Psoas muscle (tissue), 8 donors: ENCODE measurements at places on chromosomes 5 and 9.

- no peaks in the 10 kb centered on the region for H3K27me3 ChIP-seq
- H3K27ac ChIP-seq, result no peak overlapping the region
- H3K36me3 ChIP-seq, result no peaks in the 10 kb centered on the region
- no peaks in the 10 kb centered on the region for H3K4me1 ChIP-seq
Measured at GRCh38 chr5:85921590-85921989, 696.2 kb upstream of the COX7C start.

GRCh38 chr9:121388140-121388905 lies 18.3 kb upstream of the STOM start:
- H3K27ac ChIP-seq, result no peak overlapping the region
- H3K4me1 ChIP-seq, result no peaks in the 10 kb centered on the region
- H3K4me3 ChIP-seq, result no peak overlapping the region
- no peaks in the 10 kb centered on the region for H3K36me3 ChIP-seq
- no peaks in the 10 kb centered on the region for H3K27me3 ChIP-seq

GRCh38 chr5:56527174-56527573 lies 288.2 kb upstream of the MAP3K1 start:
- DNase-seq, result no peak
- no peak overlapping the region for H3K27ac ChIP-seq
- peaks cover 5% of the 10 kb centered on the region for H3K4me1 ChIP-seq
- H3K36me3 ChIP-seq, result no peaks in the 10 kb centered on the region

DNA sequence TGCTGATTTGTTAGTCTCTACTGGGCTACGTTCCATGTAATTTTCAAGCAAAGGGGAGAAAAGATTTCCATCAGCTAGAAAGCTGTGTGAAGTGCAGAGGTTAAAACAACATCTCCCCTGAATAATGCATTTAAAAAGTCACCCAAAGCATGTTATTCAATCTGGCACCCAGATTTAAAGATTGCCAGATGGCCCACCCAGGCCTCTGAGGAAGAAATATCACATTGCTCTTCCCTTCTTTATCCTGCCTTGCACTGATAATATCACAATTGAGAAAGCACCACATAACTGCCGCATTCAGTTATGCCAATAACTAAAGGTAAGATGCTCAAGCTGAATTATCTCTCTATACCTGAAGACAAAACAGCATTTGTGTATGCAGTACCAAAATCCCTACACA lies 119.4 kb upstream of the PUM3 start:
- H3K36me3 ChIP-seq, result no peaks in the 10 kb centered on the region
- H3K4me3 ChIP-seq, result no peak overlapping the region
- no peak for DNase-seq
- H3K27ac ChIP-seq, result no peak overlapping the region

DNA sequence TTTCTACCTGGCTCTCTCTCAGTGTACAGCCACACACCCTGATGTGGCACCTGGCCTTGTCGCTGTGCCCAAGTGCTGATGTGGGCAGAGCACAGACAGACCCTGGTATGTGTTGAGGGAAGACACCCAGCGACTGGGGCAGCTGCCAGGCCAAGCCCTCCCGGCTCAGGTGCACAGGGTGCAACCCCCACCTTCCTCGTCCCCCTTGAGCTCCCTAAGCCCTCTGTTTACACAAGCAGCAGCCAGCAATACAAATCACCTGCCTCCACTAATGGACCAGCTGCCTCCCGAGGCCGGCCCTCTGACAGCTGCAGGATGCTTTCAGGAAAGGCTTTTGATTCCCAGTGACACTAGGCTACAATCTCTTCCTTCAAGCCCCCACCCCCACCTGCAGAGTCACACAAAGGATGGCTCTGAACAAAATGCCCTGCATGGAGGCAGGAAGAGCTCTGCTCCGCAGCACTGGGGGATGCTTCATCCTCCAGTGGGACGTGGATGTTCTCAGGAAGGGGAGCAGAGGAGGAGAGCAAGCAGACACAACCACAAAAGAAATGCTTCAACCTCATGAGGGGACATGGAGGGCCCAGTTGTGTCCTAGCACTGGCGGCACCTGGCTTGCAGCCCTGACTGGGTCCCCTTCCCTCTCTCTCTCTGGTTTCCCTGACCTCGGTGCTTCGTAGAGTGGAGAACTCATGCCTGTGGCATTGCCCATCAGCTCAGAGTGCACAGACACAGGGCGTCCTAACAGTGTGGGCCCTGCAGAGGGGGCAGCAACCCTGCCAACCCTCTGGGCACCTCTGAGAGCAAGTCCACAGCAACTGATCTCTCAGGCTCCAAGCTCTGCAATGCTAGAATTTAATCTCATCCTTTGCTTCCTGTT lies 140.8 kb downstream of the BARX1 start:
- H3K27me3 ChIP-seq, result peaks cover 16% of the 10 kb centered on the region
- no peak overlapping the region for H3K27ac ChIP-seq
- H3K4me3 ChIP-seq, result no peak overlapping the region
- H3K4me1 ChIP-seq, result no peaks in the 10 kb centered on the region
- H3K36me3 ChIP-seq, result no peaks in the 10 kb centered on the region

DNA sequence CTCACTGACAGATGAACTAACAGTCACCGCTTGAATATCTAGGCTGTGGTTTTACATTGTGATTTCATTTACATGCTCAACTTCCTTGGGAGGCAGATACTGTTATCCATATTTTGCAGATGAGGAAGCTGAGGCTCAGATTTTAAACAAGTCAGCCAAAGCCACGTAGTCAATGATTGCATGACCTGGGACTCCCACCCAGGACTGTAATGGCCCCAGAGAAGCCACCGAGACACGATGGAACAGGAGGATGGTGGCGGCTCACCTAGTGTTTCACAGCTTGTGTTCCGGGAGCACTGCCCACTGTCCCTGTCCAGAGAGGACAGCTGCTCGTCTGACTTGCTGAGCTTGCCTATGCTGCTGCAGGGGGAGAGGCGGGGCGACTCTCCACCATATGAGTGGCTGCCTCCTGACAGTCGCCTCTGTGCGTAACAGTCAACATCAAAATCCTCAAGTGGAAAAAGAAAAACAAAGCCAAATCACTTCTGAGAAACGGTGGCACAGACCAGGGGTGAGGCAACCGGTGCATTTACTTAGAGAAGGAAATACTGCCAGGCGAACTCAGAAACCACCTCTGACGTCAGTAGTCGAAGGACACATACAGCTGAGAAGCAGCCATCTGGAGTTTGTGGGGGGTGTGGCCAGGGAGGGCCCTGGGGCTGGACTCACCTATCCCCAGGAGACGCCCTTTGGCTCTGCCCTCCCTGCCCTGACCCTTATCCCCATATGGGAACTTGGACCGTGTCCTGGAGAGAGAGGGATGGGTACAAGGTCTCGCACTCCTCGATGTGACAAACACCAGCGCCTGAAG lies 82.5 kb downstream of the PRRT1B start:
- H3K27me3 ChIP-seq, result no peaks in the 10 kb centered on the region
- peak; percentile 90 for DNase-seq
- peaks cover 53% of the 10 kb centered on the region for H3K4me1 ChIP-seq
- peaks cover 50% of the 10 kb centered on the region for H3K36me3 ChIP-seq
- peak overlapping the region; percentile 79 for H3K27ac ChIP-seq
- peak overlapping the region; percentile 20 for H3K4me3 ChIP-seq

- H3K27ac ChIP-seq, result no peak overlapping the region
- H3K27me3 ChIP-seq, result no peaks in the 10 kb centered on the region
- peaks cover 6% of the 10 kb centered on the region for H3K4me1 ChIP-seq
- no peak for DNase-seq
Measured at GRCh38 chr5:10424124-10424731, 17.5 kb upstream of the ROPN1L start.

GRCh38 chr9:110894731-110895130 lies 143.5 kb downstream of the LPAR1 start:
- DNase-seq, result peak; percentile 54
- H3K27me3 ChIP-seq, result no peaks in the 10 kb centered on the region
- H3K36me3 ChIP-seq, result no peaks in the 10 kb centered on the region
- no peak overlapping the region for H3K27ac ChIP-seq

- no peaks in the 10 kb centered on the region for H3K4me1 ChIP-seq
- no peak overlapping the region for H3K4me3 ChIP-seq
- DNase-seq, result no peak
- H3K27ac ChIP-seq, result no peak overlapping the region
- no peaks in the 10 kb centered on the region for H3K36me3 ChIP-seq
Measured at GRCh38 chr9:135198586-135199285, 111.3 kb downstream of the OLFM1 start.

DNA sequence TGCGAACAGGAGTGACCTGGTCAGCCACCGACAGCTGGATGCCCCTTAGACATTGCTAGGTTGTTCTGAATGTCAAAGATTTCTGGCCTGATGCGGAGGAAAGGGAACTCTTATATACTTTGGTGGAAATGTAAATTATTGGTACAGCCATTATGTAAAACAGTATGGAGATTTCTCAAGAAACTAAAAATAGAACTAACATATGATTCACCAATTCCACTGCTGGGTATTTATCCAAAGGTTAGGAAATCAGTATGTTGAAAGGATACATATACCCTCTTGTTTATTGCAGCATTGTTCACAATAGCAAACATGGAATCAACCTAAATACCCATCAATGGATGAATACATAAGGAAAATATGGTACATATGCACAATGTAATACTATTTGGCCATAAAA lies 31.8 kb downstream of the DMRT3 start:
- no peak overlapping the region for H3K27ac ChIP-seq
- H3K27me3 ChIP-seq, result no peaks in the 10 kb centered on the region
- H3K36me3 ChIP-seq, result no peaks in the 10 kb centered on the region
- DNase-seq, result no peak

DNA sequence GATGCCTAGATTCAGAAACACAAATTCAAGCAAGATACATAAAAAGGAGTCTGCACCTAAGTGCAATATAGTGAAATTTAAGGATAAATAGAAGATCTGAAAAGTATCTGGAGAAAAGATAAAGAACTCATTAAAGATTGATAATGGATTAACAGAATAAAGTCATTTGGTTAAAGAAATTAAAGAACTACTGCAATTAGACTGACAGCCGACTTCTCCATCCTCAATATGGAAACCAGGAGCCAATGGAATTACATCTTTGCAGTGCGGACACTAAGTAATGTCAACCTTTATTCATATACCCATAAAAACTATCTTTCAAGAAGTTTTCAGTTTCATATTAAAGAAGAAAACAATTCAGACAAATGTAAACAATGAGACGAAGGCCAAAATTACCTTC lies 81.0 kb downstream of the MRPL36 start:
- no peak overlapping the region for H3K4me3 ChIP-seq
- DNase-seq, result no peak
- H3K27me3 ChIP-seq, result peaks cover 3% of the 10 kb centered on the region
- no peaks in the 10 kb centered on the region for H3K4me1 ChIP-seq
- no peaks in the 10 kb centered on the region for H3K36me3 ChIP-seq

- H3K27ac ChIP-seq, result no peak overlapping the region
- no peak overlapping the region for H3K4me3 ChIP-seq
Measured at GRCh38 chr5:111997308-111997707, 240.3 kb upstream of the NREP start.

DNA sequence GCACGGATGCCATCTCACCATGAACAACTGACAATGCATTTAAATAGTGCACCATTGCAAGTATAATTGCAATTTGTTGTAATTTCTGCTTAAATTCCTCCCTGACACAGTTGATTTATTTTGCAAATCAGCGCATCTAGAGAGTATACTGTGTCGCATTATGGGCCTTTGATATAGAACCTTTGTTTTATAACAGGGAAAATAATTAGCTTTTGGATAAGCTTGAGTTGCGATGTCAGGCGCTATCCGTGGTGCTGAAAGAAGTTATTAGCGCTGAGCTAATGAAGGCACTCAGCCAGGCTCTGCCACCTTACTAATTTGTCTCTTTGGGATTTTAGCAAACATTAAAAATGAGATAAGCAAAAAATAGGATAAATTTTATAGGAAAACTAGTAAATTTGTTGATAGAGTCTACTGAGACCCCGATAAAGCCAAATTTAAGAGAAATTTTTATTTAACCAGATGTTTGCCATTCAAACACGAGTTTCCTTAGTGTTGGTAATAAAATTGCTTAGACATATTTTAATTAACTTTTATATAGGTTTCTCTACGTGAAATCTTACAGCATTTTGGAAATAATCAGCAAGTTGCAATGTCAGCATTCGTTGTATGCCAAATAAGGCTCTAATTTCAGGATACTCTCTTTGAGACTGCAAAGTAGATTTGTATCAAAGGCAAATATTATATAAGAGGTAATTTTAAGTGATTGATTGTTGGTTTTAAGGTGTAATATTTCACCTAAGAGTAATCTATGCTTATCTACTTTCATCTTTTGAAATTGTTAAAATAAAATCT lies 355.5 kb downstream of the TLR4 start:
- no peak overlapping the region for H3K27ac ChIP-seq
- H3K4me3 ChIP-seq, result no peak overlapping the region
- no peak for DNase-seq
- no peaks in the 10 kb centered on the region for H3K4me1 ChIP-seq
- H3K36me3 ChIP-seq, result no peaks in the 10 kb centered on the region
- H3K27me3 ChIP-seq, result no peaks in the 10 kb centered on the region

DNA sequence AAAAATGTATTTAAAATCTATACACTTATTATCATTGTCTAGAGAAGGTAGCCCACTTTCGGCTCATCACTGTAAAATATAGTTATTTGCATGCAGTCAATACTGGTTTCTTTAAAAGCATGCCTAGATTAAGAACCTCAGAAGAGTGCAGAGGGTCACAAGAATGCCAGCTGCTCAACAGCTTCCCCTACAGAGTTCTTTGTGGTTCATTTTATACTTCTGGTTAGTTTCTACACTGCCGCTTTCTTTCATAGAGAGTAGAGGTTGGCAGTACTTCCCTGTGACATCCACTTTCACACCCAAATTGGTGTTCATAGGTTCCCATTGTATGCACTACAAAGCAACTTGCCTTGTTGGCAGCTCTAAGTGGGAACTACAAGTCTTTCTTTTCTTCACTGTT lies 137.3 kb downstream of the KIAA0825 start:
- no peak for DNase-seq
- H3K4me3 ChIP-seq, result no peak overlapping the region
- no peaks in the 10 kb centered on the region for H3K36me3 ChIP-seq
- H3K4me1 ChIP-seq, result no peaks in the 10 kb centered on the region
- H3K27me3 ChIP-seq, result no peaks in the 10 kb centered on the region

GRCh38 chr5:91365498-91365897 lies 17.6 kb downstream of the ARRDC3 start:
- peaks cover 12% of the 10 kb centered on the region for H3K4me1 ChIP-seq
- H3K4me3 ChIP-seq, result no peak overlapping the region
- H3K27me3 ChIP-seq, result no peaks in the 10 kb centered on the region
- DNase-seq, result no peak
- no peak overlapping the region for H3K27ac ChIP-seq

DNA sequence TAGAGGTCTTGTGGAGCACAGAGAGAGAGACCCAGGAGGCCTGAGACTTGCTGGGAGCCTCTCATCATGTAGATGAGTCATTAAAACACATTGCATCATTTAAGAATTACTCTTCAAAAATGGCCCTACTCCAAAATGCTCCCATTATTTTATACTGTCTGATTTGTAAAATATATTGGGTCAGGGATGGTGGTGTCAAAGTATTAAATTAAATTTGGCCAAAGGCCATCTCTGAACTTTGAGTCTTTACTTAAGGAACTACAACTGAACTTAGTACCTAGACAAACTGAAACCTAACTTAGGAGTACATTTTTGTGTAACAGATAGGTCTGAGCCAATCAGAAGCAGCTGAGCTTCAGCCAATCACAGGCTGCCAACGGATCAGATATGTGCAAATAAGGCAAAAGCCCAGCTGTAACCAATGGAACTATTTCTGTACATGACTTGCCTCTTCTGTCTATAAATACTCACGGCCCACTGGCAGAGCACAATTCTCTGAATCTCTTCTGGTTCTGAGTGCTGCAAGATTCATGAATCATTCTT lies 657.2 kb downstream of the TLE1 start:
- no peak for DNase-seq
- H3K4me1 ChIP-seq, result no peaks in the 10 kb centered on the region
- no peaks in the 10 kb centered on the region for H3K27me3 ChIP-seq
- H3K36me3 ChIP-seq, result no peaks in the 10 kb centered on the region
- no peak overlapping the region for H3K4me3 ChIP-seq
